ENCODE measurements at places on chromosomes 11 and 22.

DNA sequence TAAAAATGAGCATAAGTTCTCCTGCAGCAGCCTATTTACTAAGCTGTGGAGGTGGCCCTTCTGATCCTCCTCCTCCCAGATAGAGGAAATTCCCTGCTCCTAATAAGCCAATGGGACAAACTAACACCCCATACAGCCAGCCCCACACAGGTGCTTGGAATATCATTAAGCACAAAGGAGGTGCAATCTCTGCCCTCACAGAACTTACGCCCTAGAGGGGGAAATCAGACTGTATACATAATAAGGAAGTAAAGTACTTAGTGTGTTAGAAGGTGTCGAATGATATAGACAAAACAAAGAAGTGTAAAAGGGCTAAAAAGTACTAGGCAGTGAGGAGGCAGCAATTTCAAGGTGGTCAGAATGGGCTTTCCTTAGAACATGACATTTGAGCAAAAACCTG, 5.8 kb downstream of the MS4A12 start:
- DNase-seq, result no peak

DNA sequence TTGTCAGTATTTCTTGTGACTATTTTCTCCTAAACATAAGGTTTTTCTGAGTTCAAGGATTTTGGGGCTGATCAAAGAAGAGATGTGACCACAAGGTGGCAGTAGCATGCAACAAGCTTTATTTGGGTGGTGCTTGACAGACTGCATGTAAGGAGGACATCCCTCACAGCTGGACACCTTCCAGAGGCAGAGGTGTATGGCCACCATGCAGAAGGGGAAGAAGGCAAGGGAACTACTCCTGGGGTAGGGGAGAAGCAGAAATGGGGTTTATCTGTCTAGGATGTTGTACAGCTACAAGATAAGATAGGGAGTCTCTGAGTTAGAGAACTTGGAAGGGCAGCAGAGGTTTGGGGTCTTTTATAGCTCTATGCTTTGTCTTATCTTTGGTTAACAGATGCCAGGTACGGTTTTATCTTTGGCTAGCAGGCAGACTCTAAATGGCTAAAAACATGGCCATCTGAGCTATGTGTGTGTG, 5.1 kb upstream of the BIRC2 start:
- DNase-seq, result peak; percentile 56

GRCh38 chr11:133928628-133929059, 28.1 kb downstream of the IGSF9B start:
- no peak for DNase-seq

- no peak for DNase-seq
Measured at GRCh38 chr11:24805671-24806070, 308.8 kb downstream of the LUZP2 start.

- no peak for DNase-seq
Measured at GRCh38 chr11:48109046-48109666, 107.5 kb upstream of the OR4B1 start.

DNA sequence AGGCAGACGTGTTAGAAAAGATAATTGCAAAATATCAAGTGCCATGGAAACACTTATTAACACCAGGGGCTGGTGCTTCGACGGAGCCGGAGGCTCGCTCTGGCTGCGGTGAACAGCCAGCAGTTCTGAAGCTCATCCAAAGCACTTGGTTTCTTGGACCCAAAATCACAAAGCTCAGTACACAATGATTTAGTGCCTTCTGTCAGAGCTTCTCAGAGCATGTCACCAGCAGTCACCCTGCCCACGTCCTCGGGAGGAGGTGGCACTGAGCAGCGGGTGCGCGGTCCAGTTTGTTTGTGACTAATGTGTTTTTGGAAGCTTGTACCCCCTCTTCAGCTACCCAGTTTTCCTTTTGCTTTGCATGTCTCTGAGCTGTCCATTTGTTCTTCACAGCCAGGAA, 58.7 kb upstream of the KIRREL3 start:
- no peak for DNase-seq

GRCh38 chr11:27002838-27003237, 8.9 kb downstream of the FIBIN start:
- DNase-seq, result no peak

DNA sequence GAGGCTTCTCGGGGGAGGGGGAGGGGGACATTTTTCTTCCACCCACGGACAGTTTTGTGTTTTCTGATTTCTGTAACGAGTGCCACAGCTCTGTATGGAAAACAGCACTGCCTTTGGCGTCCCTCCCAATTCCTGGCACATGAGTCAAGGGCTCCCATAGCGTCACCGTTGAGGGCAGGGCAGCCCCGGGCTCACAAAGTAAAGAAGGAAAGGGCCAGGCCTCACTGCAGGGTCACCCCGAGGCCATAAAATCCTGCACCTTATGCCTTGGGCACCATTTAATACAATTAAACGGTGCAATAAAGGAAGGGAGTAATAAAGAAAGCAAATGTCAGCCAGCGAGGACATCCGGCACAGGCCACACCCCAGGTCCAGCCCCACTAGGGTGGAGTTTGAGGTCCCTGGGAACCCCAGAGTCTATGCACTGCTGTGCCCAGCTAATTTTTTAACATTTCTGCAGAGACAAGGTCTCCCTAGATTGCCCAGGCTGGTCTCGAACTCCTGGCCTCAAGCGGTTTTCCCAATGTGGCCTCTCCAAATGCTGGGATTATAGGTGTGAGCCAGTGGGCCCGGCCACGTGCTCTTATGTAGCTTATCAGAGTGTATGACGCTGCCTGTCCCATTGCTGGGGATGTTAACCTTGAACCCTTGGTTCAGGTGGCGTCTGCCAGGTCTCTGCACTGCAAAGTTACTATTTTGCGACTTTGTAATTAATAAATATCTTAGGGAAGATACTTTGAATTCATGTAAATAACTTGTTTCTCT, 13.6 kb upstream of the MUC2 start:
- no peak for DNase-seq

DNA sequence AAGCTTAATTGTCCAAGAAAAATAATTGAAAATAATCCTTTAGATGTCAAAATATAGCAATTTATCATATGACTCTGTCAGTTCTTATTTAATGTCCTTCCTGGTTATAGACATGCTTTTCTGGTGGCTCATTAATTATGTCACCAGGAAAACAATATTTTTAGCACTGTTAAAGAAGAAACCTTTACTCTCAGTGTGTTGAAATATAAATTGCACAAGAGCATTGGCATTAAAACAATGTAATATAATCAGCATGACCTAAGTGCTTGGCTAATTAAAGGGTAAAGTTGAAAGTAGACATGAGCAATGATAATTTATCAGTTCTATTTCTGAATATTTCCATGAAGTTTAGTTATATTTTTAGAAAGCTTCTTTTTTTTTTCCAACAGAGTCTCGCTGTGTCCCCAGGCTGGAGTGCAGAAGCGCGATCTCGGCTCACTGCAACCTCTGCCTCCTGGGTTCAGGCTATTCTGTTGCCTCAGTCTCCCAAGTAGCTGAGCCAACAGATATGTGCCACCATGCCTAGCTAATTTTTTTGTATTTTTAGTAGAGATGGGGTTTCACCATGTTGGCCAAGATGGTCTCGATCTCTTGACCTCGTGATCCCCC, 232.3 kb downstream of the JRKL start:
- DNase-seq, result no peak

DNA sequence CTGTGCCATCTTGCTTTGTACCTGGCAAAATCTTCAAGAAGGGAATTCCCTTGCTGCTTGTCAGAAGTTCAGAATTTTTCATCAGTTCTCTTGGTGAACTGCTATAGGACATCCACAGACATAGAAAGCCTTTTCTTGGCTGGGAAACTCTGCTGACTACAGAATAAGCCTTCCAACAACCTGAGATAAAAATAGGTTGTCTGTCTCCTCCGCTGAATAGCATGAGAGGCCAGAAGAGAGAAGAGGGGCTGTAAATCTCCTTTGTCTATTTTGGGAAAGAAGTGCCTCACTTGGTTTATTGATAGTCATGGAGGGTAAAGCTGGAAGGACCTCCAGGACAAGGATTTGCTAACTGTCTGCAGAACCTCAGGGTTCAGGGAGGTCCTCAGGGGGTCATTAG, 48.2 kb downstream of the C11orf91 start:
- DNase-seq, result no peak

DNA sequence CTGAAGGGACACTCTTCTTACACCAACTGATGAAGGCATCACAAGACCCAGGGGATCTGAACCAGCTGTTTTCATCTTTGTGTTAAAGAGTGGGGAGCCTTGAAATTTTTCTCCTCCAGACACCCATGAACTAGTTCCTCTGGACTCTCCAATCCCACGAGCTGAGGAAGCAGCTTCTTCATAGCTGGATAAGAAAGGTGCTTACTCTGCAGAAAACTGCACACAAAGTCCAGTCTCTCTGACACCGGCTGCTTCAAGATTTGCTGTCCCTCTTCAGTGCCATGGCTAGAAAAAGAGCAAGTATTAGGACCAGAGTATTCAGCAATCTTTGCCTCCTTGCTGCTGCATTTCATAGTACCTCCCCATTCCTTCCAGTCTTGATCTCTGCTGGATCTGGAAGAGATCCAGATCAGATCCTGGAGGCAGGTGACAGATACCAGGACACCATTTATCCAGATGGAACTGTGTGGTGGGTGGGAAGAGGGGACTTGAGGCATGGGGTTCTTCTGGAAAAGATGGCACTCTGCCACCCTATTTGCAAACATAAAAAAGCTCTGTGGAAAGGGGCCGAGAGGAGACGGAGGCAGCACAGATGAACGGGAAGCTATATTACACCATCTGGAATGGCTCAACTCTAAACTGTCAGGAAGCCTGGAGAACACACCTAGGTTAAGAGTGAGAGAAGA, 25.5 kb downstream of the IL18BP start:
- no peak for DNase-seq

DNA sequence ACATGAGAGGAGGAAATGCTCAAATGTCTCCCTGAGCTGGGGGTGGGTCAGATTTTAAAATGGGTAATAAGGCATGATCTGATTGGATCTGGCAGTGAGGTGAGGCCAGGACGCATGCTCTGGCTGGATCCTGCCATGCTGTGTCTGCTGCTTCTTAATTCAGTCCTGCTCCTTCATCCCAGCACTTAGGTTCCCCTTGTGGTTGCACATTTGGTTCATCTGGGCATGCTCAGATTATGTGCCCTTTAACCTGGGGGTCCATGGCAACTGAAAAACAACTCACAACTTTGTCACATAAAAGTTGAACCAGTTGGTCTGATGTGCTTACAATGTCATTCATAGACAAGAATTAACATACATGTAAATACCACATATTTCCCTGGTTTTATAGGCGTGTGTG, 67.9 kb downstream of the PIWIL4 start:
- no peak for DNase-seq

- no peak for DNase-seq
Measured at GRCh38 chr11:9681583-9682372, 17.9 kb downstream of the SWAP70 start.

DNA sequence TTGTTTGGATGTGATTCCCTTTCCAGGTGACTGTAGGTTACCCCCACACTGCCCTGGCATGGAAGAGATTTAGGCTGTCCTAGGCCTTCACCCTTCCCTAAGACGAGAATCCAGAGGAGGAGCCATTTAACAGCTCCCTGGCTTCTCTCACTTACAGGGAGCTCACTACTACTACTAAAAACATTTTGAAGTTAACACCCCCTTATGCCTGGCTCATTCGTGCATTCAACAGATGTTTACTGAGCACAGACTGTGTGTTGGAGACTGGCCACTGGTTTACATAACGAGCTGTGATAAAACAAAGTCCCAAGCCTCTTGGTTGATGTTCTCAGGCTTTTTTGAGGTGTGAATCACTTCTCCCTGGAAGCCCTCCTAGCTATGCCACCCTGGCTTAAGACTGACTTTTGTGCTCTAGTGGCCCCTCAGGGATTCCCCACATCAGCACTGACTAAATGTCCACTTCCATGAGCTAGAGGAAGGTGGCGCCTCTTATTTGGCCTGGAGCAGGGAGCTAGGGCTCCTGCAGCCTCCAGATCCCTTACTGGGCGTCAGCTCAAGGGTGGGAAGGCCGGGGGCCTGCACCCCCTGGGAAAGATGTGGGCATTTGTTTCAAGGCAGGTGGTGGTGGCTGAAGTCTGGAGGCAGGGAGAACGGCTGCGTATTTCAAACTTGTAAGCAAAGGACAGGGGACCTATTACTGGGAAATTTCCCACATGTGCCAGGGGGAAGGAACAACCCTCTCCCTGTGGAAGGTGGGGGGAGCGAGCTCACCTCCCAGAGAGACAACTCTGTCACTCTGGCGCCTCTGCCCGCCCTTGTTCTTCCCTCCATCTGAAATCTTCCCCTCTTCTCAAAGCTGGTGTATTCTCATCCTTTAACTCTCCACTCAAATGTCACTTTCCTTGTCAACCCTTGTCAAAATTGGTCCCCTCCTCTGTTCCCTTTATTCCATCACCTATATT, 19.4 kb upstream of the MALAT1 start:
- no peak for DNase-seq

- DNase-seq, result no peak
Measured at GRCh38 chr11:86294026-86294425, 8.0 kb upstream of the HIKESHI start.

GRCh38 chr11:12291766-12292165, 85.6 kb upstream of the PARVA start:
- DNase-seq, result no peak

DNA sequence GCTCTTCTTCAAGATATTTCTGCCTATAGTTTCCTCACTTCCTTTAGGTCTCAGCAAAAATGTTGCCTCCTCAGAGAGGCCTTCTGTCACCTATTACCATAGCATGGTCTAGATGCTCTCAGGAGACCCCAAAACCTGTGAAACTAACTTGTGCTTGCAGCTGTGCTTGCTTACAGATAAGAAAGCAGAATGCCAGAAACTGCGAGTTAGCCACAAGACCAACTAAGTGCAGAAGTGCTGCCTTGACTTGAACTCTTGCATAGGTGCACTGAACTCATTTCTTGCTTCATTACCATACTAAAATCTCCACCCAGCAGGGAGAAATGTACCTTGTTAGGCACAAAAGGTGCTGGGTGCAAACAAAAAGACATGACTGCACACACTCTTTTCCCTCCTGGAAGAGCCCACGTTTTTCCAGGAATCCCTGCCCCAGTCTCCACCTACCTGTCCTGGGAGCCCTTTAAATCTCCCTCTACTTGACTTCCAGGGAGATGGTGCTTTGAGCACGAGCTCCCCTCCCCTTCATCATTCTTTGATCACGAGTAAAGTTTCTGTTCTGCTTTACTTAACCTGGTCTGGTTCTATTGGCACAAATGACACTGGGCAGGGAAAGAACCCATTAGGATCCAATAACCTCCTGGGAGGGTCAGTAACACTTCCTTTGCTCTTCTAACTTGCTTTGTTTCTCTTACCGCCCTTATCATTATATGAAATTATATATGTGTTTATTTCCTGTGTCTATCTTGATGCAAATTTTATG, 137.7 kb upstream of the DDI1 start:
- DNase-seq, result no peak

- no peak for DNase-seq
Measured at GRCh38 chr11:66012946-66013761, 1.3 kb downstream of the CST6 start.

GRCh38 chr11:123239191-123240150, 44.4 kb upstream of the CLMP start:
- DNase-seq, result no peak

- DNase-seq, result no peak
Measured at GRCh38 chr11:120037111-120037510, 100.8 kb downstream of the TRIM29 start.

- DNase-seq, result no peak
Measured at GRCh38 chr22:31891366-31892079, 52.8 kb upstream of the YWHAH start.
